ENCODE measurements at places on chromosomes 3 and 15.

- DNase-seq, result no peak
These were observed 9.9 kb upstream of the SH3BP5 start for GRCh38 chr3:15342246-15342645.

GRCh38 chr3:65607101-65607500 is 431.6 kb downstream of the MAGI1 start:
- peak; percentile 25 for DNase-seq

DNA sequence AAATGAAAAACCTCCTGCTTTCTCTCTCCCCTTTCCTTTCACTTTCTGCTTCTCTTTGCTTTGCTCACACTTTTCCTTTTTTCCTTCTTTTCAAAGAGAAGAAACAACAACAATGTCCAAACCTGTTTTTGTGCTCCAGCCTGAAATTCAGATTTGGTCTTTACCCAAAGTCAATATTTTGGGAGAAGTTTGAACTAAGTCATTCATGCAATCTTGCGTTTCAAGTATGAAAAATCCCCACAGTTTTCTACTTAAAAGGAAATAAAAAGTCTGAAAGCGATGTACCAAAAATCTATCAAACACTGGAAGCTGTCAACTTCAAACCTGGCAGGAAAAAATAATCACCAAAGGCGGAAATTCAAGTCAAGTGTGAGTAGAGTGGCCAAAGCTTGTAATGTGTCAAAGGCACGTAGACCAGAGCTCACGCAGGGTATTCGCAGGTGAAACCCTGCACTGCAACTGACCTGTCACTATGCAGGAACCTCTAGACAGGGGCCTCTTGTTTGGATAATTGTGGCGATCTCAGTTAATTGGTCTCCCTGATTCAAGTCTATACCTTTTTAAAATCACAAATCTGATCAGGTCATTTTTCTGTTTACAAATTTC is 118.8 kb upstream of the GALNT15 start:
- DNase-seq, result no peak

DNA sequence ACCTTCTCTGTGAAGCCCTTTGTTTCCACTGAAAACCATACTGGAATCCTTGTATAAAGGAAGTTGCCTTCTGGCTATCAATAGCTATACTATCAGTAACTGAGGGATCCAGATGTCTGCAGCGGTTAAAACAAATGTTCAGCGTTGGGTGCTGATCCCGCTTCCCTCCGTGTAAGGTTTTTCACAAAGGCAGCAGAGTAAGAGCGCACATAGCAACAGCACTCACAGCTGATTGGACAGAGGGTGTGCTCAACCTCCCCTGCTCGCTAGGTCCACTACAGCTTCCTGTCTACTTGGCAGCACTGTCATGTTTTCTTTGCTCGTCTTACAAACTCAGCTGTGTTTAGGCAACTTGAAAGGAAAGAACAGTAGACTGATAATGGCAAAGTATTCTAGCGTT is 27.3 kb downstream of the ATOSA start:
- peak; percentile 77 for DNase-seq

- DNase-seq, result no peak
These were observed 23.1 kb downstream of the ABHD2 start for GRCh38 chr15:89111352-89111751.

- no peak for DNase-seq
These were observed 14.4 kb upstream of the AKAP13 start for GRCh38 chr15:85365980-85366379.
